Right kidney (tissue), 9 donors: ENCODE measurements at places on chromosomes 16 and 17.

DNA sequence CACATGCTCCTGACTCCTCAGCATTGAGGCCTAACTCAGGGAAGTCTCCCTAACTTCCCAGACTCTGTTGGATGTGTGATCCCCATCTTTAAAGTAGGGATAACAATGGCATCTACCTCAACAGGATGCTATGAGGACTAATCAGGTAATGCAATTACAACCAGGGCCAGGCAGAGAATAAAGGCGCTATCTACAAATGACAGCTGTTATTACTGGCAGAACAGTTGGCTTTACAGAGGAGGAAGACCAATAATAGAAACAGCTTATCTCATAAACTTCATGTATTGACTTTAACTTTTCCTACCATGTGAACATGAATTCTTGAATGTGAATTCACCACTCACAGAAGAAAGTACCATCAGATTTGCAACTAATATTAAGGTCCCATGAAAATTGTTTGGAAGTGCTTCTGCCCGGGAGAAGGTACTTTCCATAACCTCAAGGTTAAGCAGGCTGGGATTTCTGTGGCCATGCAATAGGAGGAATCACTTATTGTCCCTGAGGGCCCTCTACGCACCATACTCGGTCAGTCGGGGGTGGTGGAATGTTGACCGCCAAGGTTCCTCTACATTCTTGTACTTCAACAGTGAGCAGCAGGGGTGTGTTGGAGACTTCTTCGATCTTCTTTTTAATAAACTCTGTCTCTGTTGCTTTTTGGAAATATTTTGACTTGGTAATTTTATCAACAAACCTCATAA lies 22.6 kb upstream of the ERN1 start:
- no peak for DNase-seq

DNA sequence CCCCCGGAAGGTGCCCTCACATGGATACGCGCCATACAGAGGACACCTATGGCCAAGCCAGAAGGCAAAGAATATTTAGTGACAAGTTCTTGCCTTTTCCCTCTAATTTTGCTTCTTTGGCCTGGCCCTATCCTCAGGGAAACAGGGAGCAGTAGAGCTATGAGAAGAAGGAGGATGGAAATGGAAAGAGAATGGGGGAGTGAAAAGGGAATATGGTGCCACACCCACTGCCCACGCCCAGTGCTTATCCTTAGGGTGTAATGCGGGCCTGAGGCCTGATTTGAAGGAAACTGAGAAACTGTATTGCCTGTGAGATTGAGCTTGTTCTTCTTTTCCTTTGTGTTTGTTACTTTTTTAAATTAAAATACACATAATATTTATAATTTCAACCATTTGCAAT lies 255.1 kb downstream of the HS3ST3A1 start:
- no peak for DNase-seq

GRCh38 chr17:72022328-72023275 lies 98.2 kb upstream of the SOX9 start:
- DNase-seq, result no peak

DNA sequence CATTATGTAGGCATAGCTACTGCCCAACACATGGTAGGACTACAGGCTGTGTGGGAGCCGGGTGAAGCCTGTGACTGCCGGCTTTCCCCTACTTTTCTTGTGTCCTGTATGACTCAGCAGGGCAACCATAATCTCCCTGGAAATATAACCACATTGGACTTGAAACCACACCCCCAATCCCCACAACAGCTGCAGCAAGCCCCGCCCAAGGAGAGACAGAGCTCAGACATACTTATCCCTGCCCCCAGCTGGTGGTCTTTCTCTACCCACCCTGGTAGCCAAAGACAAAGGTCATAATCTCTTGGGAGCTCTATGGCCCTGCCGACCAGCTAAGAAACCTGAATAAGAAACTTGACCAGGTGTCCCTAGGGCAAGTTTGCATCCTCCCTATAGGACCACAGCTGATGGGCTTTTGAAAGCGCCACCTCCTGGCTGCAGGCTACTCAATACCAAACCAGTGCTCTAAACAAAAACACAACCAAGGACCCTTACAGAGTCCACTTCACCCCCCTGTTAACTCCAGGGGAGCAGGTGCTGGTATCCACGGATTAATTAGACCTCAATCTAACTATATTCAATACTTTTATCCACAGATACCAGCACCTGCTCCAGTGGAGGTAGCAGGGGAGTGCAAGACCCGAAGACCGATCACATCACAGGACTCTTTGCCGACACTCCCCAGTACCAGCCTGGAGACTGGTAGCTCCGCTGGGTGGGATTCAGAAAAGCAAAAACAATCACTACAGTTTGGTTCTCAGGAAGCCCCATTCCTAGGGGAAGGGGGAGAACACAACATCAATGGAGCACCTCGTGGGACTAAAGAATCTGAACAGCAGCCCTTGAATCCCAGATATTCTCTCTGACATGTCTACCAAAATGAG lies 91.2 kb downstream of the IRX5 start:
- no peak for DNase-seq

- no peak for DNase-seq
Measured at GRCh38 chr17:73103641-73104335, 11.3 kb upstream of the SLC39A11 start.

- DNase-seq, result no peak
Measured at GRCh38 chr16:52312716-52313115, 234.2 kb downstream of the TOX3 start.

DNA sequence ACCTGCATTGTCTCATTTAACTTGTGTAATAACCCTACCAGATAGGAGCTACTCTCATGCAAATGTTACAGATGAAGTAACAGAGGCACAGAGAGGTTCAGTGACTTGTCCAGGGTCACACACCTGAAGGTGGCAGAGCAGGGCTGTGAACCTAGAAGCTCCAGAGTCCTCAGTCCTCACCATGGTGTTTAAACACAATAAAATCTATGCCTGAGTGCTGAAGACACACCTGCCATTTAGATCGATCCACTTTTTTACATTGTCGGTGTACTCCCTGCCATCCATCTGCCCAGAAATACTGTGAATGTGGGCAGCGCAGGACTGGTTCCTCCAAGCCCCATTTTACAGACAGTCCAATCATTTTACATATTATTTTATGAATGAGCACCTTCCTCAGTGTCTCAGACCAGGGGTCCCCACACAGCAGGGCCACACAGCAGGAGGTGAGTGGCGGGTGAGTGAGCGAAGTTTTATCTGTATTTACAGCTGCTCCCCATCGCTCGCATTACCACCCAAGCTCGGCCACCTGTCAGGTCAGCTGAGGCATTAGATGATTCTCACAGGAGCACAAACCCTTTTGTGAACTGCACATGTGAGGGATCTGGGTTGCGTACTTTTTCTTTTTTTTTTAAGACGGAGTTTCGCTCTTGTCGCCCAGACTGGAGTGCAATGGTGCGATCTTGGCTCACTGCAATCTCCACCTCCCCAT lies 5.6 kb downstream of the IL4R start:
- DNase-seq, result no peak

DNA sequence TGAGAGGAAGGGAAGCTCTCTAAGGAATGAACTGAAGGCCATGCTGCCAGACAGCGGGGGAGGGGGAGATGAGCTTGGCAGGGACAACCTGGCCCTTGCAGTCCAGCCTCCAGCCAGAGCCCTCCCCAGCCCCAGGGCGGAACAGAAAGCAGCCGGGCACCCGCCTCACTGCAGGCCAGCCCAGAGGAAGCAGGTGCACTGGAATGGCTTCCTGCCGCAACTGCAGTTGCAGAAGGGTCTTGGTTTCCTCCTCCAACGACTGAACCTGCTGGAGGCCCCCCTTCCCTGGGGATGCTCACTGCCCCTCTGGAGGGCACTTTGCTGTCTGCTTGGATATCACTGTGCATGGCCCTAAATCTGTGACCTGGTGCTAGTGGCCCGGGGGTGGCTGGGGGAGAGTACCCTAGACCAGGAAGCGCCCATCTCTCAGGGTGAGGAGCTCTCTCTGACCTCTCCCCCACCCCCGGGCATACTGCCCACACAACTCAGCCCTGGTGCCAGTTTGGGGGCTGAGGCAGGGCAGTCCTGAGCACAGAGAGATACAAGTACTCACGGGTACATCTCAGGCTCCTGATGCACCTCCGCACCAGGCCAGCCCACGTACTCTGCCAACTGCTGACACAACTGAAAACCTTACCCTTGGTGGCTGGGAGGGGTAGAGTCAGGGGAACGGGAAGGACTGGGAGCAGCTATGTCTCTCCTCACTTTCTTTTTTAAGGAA lies 41.1 kb downstream of the MYO18A start:
- no peak for DNase-seq

- DNase-seq, result no peak
Measured at GRCh38 chr17:80561541-80562114, 17.0 kb downstream of the RPTOR start.

DNA sequence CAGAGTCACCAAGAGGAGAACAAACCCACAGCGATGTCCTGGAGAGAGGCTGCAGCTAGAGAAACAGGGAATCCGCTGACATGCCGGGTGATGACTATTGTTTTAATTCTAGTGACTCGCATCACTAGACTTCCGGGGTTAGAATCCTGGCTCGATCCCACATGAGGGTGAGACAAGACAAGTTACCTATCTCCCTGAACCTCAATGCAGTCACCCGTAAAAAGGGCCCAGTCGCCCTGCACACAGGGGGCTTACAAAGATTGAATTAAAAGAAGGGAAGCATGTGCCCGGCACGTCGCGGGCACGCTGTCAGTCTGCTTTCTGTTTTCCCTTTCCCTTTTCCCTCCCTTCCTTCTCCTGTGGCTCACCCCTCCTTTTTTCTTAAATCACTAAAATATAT lies 212.9 kb upstream of the FOXF1 start:
- no peak for DNase-seq

DNA sequence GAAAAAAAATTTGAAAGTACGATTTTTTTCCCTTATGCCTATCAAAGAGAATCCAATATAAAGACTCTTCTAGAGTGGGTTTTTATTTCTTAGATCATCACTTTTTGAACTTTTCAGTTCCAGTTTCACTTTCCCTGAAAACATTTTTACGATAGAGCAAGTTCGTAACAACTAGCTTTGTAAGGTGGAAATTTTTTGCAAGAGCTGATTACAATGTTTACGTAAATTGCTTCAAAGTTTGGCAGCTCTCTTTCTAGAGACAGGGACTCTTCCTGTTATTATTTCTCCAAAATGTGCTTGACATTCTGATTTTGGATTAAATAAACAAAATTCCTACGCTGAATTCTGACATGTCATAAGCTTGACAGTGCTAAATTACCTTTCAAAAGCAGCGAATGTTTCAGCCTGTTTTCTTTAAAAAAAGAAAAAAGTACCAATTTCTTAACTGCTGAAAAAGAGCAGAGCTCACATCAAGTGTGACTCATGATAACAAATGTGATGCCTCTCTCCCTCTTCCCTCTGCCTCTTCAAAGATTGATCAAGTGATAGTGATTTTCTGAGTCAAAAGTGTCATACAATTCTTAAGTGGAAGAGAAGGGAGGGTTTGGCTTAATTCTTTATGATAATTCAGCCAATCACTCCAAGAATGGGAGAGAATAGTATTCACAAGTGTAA lies 175.2 kb downstream of the KCNJ2 start:
- no peak for DNase-seq

GRCh38 chr17:2684549-2684948 lies 27.0 kb downstream of the CLUH start:
- no peak for DNase-seq

- DNase-seq, result no peak
Measured at GRCh38 chr17:1398931-1399678, 917 bp downstream of the YWHAE start.

DNA sequence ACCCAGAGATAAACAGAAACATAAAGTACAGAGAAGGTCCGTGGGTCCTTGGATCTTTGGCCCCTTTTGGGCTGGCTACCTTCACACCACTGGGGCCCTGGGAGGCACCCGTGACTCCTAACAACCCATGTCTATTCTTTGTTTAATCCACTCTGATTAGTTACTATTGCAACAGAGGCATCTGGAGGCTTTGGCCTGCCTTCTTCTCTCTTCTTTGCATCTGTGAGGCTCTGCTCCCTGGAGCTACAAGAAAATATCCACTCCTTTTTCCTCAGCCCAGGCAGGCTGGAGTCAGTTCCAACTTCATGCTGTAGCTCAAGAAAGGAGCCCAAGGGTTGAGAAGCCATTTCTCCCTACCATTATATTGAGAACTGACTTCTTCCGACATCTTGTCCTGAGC lies 9.5 kb upstream of the CMIP start:
- DNase-seq, result no peak

DNA sequence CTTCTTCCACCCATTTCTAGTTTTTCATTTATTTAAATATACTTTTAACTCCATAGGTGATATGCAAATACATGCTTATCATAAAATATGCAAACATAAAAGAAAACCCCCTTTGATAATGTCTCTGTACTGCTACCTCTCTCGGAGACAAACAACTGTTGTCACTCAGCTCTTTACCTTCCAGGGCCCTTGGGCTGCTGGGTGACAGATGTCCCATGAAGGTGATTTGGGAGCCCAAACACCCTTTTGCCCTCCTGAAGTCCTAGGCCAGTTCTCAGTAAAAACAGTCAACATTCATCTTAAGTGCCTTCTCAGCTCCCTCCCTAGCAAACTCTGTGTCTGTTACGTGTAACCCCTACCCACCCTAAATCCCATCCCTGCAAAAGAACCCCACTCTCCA lies 37.5 kb downstream of the CHD9 start:
- DNase-seq, result no peak

- DNase-seq, result no peak
Measured at GRCh38 chr17:7838090-7839075, 4.4 kb downstream of the KDM6B start.

GRCh38 chr16:768428-768827 lies 7.9 kb downstream of the MSLN start:
- no peak for DNase-seq

- DNase-seq, result peak; percentile 37
Measured at GRCh38 chr17:69235338-69236058, 6.9 kb upstream of the ABCA10 start.

DNA sequence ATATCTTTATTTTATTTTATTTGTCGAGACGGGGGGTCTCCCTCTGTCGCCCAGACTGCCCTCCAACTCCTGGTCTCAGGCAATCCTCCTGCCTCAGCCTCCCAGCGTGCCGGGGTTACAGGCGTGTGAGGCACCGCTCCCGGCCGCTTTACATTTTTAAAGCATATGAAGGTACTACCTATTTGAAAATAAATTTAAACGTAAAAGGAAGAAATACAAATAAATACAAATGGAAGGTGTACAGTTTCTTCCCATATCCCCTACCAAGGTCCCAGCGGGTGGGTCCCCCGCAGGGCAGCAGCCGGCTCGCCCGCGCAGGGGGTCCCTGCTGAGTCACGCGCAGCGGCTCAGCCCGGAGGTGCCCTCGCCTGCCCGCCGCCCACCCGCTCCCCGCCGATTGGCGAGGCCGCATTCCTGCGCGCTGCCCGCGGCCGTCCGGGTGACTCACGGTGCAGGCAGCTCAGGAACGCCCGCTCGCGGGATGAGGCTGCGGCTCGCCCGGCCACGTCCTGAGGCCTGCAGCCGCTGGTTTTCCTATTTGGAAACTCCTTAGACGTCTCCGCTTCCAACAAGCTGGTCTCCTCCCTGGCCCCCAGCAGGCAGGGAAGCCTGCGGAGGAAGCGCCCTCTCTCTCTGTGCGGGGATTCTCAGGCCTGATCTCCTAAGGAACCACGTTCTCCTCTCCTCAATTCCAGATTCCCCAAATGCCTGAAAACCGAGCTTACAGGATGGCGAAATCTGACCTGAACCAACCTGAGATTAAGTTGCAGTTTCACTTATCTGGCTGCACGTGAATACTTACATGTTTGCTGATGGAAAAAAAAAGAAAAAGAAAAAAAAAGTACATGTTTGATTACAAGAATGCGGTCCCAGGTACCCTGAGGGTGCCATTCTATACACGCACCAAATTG lies 54.8 kb upstream of the MAP3K14 start:
- DNase-seq, result peak; percentile 76

- no peak for DNase-seq
Measured at GRCh38 chr17:79226037-79226436, 151.4 kb downstream of the ENGASE start.

GRCh38 chr17:79830763-79831264 lies 8.4 kb downstream of the CBX4 start:
- no peak for DNase-seq
